ENCODE measurements at places on chromosomes 1 and 21.

DNA sequence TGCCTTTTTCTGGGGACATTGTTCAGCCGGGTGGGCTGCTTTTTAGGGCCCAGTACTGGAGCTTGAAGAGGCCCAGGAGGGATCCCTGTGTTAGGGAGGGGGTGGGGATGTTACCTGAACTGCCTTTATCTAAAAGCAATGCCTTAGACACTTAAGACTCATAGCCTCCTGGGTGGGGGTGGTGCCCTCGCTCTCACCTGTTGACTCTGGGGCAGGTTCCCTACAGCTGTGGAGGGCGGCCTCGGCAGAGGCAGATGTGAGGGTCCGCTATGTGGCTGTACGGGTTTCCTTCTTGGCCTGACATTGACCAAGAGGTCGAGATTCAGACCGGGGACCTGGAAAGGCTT, 716 bp downstream of the INAVA start:
- no peak for DNase-seq

GRCh38 chr1:212827831-212828278, 19.6 kb downstream of the SPATA45 start:
- no peak for DNase-seq

DNA sequence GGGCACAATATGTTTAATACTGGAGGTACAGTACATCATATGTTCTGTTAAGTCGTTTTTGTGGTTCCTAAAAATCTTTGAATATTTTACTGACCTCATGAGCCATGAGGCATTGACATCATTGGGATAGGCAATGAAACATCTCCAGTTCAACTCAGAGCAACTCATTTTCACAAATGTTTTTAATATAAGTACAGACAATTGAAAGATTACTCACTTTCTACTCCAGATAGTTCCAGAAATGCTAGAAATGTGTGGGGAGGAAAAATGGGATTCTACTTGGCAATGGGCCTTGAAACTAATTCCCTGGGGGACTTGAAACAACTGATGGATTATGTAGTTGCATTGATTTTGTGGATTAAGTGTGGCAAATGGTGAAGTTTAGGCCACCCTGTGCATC, 7.2 kb upstream of the C8B start:
- no peak for DNase-seq

GRCh38 chr1:64965366-64966157, 787 bp downstream of the JAK1 start:
- peak; percentile 86 for DNase-seq

- DNase-seq, result no peak
Measured at GRCh38 chr1:57018119-57018518, 52.3 kb upstream of the C8B start.

GRCh38 chr1:30310966-30311742, 412.2 kb downstream of the MATN1 start:
- DNase-seq, result no peak

GRCh38 chr1:240854367-240854766, 242.4 kb upstream of the GREM2 start:
- no peak for DNase-seq

DNA sequence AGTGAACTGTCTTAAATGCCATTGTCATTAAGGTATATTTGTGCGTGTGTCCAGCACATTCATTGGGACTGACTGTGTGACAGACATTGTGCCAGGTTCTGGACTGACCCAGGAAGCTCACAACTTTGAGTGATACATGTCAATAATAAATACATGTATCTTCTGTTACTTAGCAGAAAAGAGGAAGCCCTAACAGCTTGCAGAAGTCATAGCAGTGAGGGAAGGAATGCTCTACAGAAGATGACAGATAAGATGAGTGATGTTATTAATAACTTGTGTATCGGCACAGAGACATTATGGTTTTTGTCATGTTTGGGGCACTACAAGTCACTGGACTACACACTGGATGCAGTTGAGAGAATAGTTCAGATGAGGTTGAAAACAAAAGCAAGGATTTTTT, 1.2 kb upstream of the SRSF11 start:
- no peak for DNase-seq
